ENCODE measurements at places on chromosomes 5 and 9.

GRCh38 chr5:143051244-143052058 lies 281.3 kb downstream of the ARHGAP26 start:
- DNase-seq = no peak

- peak; percentile 22 for DNase-seq
These were observed 113.0 kb downstream of the RPS23 start for GRCh38 chr5:82164977-82165713.

GRCh38 chr9:124710766-124711165 lies 60.3 kb downstream of the NR6A1 start:
- DNase-seq = no peak

- no peak for DNase-seq
These were observed 6.2 kb downstream of the UGT3A2 start for GRCh38 chr5:36060420-36060887.

DNA sequence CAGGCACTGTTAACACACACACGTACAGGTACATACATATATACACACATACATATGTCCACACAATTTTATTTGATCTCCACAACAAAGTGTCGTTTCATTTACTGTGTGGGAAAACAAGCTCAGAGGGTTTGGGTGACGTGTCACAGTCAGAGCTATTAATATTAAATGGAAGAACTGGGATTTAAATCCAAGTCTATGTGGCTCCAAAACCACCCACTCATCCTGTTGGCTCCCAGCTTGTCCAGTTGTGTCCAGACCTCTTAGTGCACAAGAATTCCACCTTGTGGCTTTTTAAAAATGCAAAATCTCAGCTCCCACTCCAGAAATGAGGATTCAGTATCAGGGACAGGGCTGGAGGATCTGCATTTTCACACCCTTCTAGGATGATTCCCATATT lies 52.3 kb upstream of the PTPDC1 start:
- DNase-seq = no peak

DNA sequence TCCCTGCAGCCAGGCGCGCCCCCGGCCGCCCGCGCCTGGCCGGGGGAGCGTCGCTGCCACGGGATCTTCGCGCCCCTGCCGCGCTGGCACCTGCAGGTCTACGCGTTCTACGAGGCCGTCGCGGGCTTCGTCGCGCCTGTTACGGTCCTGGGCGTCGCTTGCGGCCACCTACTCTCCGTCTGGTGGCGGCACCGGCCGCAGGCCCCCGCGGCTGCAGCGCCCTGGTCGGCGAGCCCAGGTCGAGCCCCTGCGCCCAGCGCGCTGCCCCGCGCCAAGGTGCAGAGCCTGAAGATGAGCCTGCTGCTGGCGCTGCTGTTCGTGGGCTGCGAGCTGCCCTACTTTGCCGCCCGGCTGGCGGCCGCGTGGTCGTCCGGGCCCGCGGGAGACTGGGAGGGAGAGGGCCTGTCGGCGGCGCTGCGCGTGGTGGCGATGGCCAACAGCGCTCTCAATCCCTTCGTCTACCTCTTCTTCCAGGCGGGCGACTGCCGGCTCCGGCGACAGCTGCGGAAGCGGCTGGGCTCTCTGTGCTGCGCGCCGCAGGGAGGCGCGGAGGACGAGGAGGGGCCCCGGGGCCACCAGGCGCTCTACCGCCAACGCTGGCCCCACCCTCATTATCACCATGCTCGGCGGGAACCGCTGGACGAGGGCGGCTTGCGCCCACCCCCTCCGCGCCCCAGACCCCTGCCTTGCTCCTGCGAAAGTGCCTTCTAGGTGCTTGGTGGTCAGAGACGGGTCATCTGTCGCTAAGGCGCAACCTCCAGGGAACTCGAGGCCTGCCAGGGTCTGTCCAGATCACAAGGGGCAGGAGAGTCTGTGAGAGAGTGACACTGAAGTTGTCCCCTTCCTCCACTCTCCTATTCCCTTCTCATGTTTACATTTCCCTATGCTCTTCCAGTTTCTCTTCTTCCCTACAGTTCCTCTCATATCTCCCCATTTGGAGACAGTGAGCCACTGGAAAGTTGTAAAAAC lies 1.3 kb downstream of the GPR150 start:
- no peak for DNase-seq

DNA sequence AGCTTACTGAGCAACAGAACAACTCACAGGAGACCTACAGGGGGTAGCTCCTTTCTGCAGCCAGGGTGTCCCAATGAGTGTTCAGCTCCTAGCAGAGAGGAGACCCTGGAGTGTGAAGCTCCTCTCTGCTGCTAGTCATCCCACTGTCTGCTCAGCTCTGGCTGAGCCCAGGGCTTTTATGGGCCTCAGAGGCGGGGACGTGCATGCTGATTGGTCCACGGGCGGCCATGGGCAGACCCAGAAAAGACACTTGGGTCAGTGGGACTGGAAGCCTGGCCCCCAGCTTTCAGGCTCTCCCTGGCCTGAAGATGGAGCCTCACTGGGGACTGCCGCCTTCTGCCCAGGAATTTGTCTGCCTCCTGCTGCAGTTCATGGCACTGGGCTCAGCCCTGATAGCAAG lies 40.6 kb downstream of the TSPAN17 start:
- no peak for DNase-seq

DNA sequence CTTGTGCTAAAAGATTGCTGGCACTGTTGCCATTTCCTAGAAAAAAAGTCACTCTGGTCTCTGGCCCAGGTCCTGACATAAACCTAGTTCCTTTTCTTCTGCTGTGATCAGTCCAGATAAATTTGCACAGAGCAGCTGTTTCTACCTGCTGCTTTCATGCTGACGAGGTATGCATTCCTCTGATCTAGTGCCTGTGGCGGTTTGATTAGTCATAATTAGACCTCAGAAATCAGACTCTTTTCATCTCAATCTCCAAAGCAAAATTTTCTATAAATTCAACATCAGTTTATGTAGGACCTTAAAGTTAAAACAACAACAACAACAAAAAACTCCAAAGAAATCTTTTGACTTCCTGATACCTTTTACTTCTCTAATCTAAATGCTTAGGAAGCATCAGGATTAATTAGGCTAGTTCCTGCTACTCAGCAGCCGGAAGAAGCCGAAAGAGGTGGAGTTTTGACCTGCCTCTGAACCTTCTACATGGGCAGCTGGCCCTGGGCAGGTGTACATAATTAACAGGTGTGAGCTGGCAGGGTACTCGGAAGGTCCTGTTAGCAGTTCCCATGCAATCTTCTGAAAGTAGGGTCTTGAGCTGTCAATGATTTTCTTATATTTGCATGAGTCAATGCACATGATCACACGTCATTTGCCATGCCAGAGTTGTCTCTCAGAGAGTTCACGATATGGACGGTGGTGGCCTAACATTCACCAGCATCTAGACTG lies 83.3 kb upstream of the CCDC112 start:
- DNase-seq = no peak

- no peak for DNase-seq
These were observed 227.0 kb downstream of the ELAVL2 start for GRCh38 chr9:23598994-23599393.

GRCh38 chr5:107776922-107777740 lies 106.4 kb upstream of the EFNA5 start:
- DNase-seq = no peak

Measured in HS-27A (cell line).